Cerebellum (tissue), 4 donors: ENCODE measurements at places on chromosomes 13 and 19.

DNA sequence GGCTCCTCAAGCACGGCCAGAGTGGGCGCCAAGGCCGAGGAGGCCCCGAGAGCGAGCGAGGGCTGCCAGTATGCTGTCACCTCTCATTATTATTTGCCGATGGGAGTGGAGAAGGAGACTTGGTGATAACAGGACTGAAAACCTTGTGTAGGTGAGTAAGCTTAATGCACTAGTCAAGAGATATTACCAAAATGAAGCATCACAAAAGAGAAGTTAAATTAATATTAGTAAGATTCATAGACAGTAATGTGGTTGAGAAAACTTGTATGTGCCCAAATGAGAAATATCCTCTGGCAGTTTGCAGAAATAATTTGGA is 204.5 kb upstream of the SLITRK1 start:
- no peak for DNase-seq

DNA sequence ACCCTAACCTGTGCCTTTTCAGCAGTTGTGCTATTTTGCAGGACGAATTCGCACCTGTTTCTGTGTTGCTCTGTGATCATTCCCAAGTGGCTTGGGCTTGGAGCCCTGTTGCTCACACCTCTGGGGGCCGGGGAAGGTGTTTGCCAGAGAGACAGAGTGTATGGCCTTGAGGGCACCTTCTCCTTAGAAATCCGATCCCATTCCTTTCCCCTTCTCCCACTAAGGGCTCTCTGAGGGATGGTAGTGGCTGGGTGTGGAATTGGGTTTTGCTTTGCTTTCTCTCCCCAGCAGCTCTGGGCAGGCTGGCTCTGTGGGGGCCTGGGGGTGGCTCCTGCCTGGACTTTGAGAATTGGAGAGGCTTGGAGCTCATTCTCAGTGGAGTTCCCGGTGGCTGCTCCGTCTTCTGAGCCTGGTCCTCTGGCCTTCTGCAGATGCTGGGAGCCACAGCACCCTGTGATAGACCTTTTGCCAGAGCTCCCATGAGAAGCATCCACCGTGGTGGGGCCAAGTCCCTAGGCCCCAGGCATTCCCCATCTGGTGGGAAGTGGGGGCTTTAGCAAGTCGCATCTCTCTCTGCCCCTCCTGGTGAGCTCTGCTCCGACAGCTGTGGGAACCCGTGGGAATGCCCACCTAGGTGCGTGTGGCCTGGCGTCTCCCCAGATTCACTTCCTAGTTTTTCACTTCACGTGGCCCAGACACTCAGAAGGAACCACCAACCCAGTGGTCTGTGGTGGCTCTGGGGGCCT is 26.1 kb downstream of the ATP11A start:
- no peak for DNase-seq

- DNase-seq, result no peak
Observed at GRCh38 chr13:109208522-109208921, 577.9 kb downstream of the IRS2 start.

DNA sequence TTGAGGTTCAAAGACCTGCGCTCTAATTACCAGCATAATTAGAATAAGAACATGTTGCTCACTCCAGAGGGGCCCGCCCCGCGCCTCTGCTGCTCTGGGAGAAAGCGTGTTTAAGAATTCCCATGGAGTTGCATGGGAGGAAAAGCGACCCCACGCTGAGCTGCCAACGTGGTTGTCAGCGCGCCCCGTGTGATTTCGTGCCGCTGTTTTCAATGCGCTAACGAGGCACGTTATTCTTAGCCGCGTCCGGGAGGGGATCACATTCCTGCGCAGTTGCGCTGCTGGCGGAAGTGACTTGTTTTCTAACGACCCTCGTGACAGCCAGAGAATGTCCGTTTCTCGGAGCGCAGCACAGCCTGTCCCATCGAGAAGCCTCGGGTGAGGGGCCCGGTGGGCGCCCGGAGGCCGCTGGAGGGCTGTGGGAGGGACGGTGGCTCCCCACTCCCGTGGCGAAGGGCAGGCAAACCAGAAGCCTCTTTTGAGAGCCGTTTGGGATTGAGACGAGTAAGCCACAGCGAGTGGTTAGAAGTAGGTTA is 173.8 kb upstream of the SOX1 start:
- DNase-seq, result no peak

GRCh38 chr13:19601749-19602725 is 31.4 kb upstream of the MPHOSPH8 start:
- no peak for DNase-seq

DNA sequence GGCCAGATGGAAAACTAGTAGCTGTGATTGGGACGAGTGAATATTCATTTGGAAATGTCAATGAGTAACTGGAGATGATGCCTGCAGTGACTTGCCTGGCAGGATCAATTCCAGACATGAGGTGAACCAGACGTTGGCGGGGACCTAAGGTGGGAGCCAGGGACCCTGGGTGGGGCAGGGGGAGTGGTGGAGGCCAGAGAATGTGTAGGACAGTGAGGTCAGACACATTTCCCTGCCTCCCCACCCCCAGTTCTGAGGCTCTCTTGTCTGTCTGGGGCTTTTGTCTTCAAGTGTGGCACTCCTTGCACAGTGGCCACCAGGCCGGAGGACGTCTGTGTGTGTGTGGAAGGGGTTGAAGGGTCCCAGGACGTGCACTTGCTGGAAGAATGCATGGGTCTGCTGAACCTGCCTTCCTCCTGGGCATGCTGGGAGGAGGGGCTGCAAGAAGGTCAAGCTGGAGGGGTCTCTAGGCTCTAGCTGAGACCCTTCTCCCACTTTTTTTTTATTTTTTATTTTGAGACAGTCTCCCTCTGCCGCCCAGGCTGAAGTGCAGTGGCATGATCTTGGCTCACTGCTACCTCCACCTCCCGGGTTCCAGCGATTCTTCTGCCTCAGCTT is 51.6 kb downstream of the CHST8 start:
- DNase-seq, result no peak

- DNase-seq, result no peak
Observed at GRCh38 chr19:10361569-10362011, 18.8 kb downstream of the TYK2 start.

DNA sequence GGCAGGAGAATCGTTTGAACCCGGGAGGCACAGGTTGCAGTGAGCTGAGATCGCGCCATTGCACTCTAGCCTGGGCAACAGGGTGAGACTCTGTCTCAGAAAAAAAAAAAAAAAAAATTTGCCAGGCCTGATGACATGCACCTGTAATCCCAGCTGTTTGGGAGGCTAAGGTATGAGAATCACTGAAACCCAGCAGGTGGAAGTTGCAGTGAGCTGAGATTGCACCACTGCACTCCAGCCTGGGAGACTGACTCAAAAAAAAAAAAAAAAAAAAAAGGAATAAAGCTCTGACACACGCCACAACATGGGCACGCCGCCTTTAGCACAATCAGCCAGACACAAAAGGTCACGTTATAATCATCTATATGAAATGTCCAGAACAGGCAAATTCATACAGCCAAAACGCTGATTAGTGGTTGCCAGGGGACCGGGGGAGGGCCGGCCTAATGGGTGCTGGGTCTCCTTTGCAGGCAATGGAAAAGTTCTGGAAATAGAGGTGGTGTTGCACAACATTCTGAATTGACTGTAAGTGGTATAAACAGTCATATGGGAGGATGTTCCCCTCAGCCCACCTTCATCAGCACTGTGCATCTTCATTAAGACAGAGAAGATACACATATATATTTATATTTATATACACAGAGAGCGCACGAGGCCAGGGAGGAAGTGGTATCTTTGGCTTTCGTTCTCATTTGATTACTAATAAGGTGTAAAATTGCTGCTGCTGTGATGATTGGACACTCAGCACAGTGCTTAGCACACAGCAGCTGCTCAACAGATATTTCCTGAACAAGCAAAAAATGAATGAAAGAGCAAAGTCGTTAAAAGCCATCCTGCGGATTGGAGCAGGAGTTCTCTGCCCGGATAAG is 3.8 kb downstream of the HSPBP1 start:
- no peak for DNase-seq

DNA sequence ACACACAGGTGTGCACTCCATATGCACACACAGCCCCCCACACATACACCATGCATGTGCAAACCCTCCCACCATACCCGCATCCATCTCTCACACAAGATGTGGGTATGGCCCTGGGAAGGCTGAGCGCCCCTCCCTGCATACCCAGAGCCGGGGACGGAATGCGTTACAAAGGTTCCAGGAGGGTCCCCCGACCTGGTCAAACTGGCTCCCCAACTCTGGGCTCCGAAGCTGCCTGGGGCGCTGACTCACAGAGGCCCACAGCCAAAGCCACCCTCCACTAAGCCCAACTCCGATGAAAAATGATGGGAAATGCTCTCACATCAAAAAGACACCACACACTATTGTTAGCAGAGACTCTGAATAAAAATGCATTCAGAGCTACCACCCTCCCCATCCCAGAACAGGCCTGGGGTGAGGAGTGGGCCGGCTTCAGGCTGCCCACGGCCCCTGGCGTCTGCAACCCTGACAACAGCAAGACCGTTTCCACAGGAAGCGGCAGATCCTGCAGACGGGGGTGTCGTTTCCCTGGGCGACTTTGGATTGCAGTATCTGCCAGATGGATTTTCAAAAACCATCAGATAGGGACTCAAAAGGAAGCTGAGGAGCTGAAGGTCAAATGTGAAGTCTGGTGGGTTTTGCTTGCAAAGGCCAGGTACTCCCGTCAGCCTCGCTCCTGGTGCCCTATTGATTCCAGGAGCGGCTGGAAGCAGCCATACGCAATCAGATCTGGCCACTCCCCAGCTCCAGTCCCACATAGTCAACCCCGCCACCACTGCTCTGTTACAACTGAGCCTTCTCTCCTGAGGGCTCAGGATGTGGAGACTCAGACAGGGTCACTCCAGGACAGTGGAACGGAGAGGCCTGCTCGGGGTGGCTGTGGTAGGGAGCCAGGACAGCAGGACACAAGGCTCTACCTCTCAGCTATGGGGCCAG is 14.3 kb downstream of the PEPD start:
- no peak for DNase-seq

- DNase-seq, result peak; percentile 51
Observed at GRCh38 chr19:17471410-17472125, 1.2 kb downstream of the SLC27A1 start.

DNA sequence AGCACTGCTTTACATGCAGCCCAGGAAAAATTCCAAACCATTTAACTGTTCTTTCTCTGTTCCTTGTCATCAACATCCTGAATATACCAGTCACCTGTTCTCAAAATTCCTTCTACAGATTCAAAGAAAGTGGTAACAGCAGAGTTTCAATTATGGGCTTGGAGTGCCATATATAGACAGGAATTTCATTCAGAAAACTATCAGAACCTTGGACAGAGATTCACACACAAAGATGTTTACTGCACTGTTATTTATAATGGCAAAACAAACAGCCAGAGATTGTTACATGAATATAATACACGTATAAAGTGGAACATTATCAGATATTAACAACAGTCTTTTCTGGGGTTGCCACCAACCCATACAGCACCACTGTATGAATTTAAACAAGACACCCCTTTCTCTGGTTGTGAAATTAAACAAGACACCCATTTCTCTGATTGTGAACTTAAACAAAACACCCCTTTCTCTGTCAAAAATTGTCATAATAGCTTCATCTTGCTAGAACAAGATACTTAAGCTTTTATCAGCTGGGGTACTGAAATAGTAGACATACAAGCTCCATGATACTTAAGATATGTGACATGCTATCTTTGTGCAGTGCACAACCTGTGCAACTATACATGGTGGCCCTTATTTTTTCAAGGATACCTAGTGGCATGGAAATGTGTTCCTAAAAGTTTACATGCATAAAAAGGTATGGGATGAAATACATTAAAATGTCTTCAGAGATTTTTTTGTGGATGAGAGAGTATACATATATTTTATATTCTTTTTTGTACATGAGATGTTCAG is 12.6 kb downstream of the CACNA1A start:
- no peak for DNase-seq

GRCh38 chr13:113607056-113607888 is 22.7 kb downstream of the TFDP1 start:
- peak; percentile 69 for DNase-seq

GRCh38 chr13:114225610-114226009 is 9.1 kb upstream of the CDC16 start:
- DNase-seq, result no peak

GRCh38 chr19:56066152-56067023 is 54.7 kb downstream of the ZNF787 start:
- peak; percentile 78 for DNase-seq

- DNase-seq, result no peak
Observed at GRCh38 chr19:54523403-54523802, 20.8 kb downstream of the LAIR2 start.

DNA sequence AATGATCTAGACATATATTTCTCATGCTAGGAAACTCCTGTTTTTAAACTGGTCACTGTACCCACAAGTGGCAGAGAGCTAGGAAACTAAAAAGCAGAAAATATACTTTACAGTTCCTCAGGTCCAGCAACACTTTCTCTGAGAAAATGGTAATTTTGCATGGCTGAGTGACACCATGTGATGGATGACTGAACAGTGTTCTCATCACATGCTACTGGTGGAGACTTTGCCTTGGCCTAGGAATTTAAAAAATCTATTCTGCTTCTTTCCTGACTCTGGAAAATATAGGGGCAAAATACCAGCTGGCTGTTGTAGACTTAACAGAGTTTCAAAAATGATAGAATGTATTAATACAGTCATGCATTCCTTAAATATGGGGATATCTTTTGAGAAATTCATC is 50.0 kb downstream of the LATS2 start:
- DNase-seq, result no peak

- no peak for DNase-seq
Observed at GRCh38 chr13:29319451-29319850, 276.0 kb downstream of the SLC7A1 start.

DNA sequence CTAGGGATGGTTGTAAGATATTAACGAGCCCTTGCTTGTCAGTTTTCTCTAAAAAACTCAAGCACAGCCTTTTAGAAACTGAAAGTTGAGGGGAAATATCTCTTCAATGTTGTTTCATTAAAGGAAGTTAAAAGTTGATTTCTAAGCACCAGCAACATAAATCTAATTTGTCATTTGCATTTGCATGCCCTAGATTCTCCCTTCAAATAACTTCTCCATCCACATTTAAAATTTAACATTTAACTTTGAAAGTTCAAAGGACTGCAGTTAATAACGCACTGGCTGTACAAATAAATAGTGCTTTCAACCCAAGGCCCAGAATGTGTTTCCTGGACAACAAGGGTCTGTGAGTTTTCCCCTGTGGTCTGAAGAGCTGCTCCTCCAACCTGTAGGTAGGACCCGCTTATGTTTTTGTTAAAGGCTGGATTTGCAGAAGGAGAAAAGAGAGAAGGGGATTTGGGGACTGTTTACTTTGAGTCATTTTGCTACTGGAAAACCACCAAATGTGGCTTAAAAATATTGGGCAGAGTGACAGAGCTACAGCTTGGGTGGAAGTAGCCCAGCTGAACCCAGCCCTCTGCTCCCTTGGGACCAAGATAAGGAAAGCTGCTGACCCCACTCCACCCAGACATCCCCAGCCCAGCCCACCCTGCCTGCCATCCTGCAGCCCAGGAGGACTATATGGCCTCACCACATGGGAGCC is 39.8 kb downstream of the TNFRSF19 start:
- DNase-seq, result no peak
